ENCODE measurements at places on chromosomes 16 and 17.

DNA sequence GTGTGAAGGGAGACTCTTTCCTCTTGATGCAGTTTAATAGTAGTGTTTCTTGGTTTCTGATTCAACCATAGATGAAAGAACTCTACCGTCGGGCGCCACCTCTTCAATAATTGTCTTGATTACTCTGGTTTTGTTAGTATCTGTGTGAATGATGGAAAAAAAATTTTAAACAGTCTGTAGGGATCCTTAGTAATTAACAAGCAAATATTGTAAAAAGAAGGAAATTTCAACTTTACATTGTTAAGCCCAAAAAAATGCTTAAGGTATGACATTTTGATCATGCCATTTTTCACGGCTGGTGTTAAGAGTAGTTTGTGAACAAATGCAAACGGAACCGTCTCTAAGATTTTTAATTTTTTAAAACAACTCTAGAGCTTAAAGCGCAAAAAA, 4.1 kb downstream of the KRT10 start:
- no peak for DNase-seq

DNA sequence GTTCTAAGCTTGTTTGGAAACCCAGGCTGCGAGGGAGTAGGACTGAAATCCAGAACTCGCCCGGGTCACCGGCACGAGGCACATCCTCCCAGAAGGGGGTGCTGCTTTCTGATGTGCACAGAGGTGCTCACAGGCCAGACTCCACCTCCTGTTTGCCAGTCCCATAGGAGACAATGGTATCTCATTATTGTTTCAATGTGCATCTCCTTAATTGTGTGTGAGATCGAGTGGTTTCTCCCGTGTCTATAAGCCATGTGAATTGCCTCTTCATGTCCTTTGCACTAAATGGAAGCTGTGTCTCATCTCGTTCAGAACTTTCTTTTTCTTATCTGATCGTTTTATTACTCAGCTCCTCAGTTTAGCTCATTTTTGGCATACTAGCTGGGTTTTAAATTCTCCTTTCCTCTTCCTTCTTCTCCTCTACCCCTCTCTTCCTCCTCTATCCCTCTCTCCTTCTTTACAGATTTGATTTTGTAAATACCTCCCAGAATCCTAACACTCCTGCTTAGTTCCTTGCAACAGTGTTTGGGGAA, 32.1 kb upstream of the PRKCB start:
- DNase-seq: peak; percentile 86

GRCh38 chr16:70648606-70649005, 2.2 kb downstream of the IL34 start:
- no peak for DNase-seq

DNA sequence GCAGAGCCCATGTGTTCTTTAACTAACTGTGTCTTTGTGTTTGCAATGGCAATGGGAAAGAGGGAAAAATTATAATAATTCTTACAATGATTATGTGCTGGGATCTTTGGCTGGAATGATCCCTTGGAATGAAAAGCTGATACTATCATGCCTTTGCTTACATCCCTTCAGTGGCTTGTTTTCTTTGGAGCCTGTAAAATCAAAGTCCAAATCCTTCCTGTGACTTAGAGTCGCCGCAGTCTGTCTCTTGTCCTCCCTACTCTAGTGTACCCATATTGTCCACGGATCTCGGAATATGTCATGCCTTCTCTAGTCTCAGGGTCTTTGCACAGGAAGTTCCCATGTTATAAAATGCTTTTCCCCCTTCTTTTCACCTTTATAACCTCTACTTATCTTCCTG, 111.7 kb upstream of the MAF start:
- no peak for DNase-seq

DNA sequence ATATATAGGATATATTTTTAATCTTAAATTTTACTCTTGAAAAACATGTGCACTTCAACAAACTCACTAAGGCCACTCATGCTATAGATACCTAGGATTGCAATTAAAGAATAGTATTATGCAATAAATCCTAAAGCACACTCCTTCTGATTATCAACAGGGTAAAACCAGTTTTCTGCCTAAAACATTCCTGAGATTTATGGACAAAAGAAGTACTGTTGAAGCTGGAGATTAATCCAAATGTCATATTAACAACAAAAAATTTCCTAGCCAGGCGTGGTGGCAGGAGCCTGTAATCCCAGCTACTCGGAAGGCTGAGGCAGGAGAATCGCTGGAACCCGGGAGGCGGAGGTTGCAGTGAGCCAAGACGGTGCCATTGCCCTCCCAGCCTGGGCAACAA, 21.4 kb downstream of the CHCT1 start:
- no peak for DNase-seq

GRCh38 chr17:80272366-80272765, 11.7 kb downstream of the RNF213 start:
- DNase-seq: no peak

DNA sequence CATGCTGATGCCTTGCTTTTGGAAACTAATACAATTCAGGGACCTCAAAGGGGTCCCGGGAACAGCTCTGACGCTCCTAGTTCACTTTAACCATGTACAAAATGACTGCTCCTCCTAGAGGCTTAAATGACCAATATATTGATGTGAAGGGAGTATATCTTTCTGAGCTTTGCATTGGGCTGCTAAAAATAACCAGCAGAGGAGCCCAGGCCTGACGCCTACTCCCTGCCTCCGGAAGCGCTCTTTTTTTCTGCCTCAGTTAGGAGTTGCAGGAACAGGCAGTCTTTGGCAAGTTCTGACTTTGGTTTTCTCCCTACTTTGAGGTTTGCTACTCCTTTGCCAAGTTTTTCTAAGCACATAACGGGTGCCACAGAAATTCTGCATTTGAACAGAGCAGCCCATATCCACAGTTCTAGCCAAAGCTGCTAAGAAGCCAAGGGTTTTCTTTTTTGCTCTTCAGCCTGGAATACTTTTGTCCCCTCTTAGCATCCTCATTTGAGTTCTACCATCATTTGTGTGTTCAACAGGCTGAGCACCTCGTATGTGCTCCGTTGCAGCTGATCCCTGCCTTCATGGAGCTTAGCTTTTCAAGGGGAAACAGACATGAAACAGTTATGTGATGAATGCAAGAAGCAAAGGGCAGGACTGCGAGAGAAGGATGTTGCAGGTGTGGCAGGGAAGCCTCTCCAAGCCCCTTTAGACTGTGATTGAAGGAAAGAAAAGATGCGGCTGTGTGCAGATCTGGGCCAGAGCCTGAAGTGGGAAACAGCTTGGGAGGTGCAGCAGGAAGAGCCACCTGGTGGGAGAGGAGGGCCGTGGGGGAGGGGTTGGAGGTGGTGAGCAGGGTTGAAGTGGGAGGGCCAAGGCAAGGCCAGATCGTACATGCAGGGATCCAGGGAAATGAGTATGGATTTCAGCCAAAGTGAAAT, 2.8 kb upstream of the NAGPA start:
- DNase-seq: no peak

DNA sequence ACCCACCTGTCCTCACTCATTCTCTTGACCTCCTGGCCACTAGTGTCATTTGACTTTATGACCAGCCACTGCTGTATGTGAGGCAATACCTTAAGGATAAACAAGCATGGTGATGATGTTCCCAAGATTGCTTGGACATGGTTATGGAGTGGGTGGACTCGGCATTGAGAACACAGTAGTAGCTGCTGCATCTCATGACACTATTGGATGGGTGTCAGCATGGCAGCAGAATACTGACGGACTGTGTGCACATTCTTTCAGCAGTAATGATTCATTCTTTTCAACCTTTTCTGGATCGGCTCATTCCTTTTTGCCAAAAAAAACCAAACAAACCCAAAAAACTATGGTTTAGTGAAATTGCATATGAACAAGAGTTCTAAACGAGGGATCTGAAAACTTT, 13.5 kb downstream of the SPECC1 start:
- no peak for DNase-seq

GRCh38 chr16:26672206-26672605, 394.5 kb upstream of the C16orf82 start:
- no peak for DNase-seq
